ENCODE measurements at places on chromosomes 4 and X.

GRCh38 chrX:131317326-131317725, 28.2 kb upstream of the IGSF1 start:
- DNase-seq = no peak

DNA sequence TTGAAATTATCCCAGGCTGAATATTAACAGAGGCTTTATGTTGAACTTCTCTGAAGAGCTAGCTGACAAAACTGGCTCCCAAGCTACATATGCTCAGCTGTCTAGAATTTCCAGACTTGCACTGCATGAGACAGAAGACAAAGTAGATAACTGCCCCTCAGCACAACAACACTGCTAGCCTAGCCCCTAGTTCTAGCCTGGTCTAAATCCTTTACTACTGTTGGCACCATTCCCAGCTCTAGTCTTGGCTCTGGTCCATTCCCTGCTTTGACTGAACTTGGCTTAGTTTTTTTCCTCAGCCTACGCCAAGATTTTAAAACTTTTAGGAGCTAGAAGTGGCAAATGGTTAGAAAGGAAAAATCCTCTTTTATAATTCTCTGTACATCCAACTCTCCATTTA, 7.6 kb upstream of the OPHN1 start:
- no peak for DNase-seq

GRCh38 chrX:134520860-134521390, 61.0 kb downstream of the HPRT1 start:
- no peak for DNase-seq

GRCh38 chr4:1410491-1411325, 4.5 kb upstream of the NKX1-1 start:
- no peak for DNase-seq

GRCh38 chrX:113136836-113137235, 296.2 kb upstream of the AMOT start:
- DNase-seq = no peak

DNA sequence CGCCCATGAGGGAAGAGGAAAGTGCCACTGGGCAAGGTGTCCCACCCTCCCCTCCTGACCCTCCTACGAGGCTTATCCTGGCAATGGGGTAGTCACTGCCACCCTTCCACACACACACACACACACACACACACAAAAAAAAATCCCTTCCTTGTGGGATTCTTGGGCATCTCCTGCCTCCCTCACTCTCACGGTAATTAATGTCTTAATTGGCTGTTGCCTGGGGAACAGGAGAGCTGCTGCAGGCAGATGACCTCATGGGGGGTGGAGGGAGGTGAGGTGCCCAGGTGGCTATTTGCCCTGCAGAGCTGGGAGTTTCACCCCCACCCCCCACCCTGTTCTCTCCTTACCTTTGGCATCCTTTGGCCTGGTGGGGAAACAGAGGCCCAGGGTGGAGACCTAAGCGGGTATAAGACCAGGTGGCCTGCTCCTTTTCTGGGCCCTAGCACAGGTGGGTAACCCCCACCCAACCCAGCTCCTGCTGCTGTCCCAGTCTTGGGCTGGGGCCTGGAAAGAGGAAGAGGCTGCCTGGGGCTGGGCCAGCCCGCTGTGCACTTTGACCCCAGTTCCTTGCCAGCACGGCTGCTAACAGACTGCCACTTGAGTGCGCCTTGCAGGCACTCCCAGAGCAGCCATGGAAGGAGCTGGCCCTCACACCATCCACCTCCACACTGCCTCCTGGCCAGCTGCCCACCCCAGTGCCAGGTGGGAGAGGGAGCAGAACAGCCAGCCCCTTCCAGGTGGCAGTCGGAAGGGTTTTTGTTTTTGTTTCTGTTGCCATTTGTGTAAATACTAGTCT, 12.6 kb downstream of the EFNB1 start:
- no peak for DNase-seq

DNA sequence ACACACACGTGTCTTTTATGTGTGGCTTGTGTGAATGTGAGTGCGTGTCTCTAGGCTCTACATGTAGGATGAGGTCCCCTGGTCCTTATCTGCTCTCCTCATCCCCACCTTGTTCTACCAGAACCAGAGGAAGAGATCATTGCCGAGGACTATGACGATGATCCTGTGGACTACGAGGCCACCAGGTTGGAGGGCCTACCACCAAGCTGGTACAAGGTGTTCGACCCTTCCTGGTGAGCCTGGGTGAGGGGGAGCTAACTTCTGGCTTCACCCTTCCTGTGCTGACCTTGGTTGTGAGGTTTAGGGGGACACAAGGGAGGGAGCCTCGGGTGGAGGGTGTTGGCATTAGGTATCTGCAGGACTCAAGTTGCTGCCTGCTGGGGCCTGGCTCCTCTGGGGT, 3.3 kb downstream of the PQBP1 start:
- no peak for DNase-seq

DNA sequence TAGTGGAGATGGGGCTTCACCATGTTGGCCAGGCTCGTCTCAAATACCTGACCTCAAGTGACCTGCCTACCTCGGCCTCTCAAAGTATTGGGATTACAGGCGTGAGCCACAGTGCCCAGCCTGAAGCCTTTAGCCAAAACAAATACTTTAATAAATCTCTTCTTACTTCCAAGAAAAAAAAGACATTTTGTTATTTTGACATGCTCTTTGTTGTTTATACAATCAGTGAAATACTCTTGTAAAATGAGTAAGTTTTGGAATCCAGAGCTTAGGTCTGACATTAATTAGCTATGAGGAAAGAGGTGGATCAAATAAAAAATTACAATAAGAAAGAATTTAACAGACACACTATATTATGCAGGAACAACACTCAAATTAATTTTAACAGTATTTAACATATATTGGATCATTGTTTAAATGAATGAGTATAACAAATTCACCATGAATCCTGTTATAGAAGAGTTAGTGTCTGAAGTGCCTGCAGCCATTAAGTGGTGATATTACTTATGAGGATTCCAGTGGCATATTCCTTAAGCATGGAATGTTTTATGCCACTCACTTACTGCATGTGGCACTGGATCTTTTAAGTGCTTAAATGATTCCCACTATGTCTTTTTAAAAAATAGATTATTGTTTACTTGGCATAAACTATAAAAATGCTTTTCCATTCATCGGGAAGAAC, 260.1 kb upstream of the GIMD1 start:
- DNase-seq = no peak

DNA sequence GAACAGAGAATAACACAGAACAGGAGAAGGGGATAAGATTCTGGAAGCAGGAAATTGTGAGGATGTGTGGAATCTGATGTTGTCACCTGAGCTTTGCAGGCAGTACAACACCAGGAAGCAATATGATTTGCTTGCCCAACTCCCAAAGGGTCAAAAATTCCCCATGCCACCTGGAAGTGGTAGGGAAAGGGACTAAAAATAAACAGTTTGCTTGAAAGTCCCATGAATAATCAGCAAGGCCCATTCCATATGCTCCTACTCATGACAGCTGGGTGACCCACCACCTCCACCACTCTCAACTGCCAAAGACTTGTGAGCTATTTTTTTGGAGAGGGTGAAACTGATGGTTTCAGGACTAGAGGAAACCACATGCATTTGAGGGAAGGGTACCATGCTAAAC, 168.4 kb downstream of the KCNIP4 start:
- DNase-seq = no peak

GRCh38 chr4:77859256-77859655, 3.4 kb upstream of the MRPL1 start:
- DNase-seq = no peak

GRCh38 chr4:164212714-164213113, 541.2 kb upstream of the SMIM31 start:
- no peak for DNase-seq

GRCh38 chr4:142124874-142125273, 488.5 kb downstream of the IL15 start:
- DNase-seq = no peak

DNA sequence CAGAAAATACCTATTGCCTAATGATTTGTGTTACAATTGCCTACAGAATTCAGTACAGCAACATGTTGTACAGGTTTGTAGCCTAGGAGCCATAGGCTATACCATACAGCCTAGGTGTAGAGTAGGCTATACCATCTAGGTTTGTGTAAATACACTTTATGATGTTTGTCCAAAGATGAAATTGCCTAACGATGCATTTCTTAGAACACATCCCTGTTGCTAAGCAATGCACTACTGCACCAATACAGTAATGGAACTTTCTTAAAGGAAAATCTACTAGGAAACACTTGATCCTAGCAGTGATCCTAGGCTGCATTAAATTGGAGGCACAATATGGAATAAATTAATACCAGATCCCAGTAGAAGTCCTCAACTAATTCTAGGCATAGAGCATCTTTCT, 18.3 kb downstream of the NOA1 start:
- DNase-seq = no peak

DNA sequence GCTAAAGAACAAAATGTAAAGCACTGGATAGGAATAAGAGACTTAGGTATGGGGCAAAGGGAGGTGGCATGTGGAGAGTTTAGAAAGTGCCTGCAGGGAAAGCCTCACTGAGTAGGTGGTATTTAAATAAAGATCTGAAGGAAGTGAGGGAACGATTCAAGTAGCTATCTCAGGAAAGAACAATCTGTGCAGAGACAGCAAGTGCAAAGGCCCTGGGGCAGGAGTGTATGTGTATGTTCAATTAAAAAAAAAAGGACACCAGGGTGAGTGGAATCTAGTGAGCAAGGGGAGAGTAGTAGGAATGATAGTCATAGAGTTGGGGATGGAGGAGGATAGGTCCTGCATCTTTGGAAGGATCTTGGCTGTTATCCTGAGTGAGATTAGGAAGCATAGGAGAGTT, 779.9 kb upstream of the FTHL17 start:
- no peak for DNase-seq

DNA sequence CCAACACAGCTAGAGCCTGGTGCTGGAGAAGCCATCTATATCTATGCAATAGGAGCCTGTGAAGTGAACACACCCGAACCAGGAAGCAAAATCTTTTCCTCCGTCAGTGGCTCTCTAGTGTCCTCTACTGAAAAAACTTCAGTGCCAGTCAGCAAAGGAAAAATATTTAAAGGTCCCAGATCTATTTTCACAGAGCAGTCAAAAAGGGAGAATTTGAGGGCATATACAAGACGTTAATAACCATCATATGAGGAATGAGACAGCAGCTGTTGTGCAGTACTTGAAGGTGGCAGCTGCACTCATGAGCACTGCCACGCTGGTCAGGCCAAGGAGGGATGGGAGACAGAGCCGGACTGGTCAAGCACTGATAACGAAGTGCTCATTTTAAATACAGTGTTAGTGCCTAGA, 14.4 kb downstream of the MCUB start:
- no peak for DNase-seq

GRCh38 chrX:13023567-13023966, 20.9 kb downstream of the FAM9C start:
- DNase-seq = no peak

- DNase-seq = no peak
These were observed 107.0 kb downstream of the AGTR2 start for GRCh38 chrX:116277351-116278225.

DNA sequence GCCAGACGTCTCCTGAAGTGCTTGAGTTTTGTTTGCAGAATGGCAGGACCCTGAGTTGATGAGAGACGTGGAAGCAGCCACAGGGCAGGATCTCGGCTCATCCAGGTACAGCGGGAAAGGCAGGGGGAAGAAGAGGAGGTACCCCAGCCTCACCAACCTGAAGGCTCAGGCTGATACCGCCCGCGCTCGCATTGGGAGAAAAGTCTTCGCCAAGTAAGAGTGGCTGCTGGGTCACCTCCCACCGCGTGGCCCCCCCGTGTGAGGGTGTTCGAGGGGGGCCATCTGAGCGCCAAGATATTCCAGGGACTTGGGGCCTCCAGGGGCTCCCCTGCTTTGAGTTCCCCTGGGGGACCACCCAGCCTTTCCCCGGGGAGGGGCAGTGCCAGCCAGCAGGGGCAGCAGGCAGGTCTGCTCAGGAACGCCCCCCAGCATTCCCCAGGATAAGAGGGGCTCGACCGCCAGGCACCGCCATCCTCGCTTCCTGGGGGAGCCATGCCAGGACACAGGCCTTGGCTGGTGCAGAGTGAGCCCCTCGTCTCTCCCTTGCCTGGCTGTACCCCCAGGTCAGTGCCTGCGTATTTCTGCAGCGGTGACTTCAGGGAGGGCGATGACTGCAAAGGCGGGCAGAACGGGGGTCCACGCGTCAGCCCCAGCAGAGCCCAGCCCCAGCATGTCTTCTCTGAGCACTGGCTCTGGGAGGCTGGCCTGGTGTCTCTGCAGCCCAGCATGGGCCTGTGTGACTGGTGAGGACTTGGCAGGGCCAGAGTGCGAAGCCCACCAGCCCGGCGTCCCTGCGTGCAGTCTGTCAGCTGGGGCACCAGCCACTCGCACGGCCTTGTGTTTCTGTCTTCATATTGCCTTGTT, 22.3 kb downstream of the NKX1-1 start:
- no peak for DNase-seq

DNA sequence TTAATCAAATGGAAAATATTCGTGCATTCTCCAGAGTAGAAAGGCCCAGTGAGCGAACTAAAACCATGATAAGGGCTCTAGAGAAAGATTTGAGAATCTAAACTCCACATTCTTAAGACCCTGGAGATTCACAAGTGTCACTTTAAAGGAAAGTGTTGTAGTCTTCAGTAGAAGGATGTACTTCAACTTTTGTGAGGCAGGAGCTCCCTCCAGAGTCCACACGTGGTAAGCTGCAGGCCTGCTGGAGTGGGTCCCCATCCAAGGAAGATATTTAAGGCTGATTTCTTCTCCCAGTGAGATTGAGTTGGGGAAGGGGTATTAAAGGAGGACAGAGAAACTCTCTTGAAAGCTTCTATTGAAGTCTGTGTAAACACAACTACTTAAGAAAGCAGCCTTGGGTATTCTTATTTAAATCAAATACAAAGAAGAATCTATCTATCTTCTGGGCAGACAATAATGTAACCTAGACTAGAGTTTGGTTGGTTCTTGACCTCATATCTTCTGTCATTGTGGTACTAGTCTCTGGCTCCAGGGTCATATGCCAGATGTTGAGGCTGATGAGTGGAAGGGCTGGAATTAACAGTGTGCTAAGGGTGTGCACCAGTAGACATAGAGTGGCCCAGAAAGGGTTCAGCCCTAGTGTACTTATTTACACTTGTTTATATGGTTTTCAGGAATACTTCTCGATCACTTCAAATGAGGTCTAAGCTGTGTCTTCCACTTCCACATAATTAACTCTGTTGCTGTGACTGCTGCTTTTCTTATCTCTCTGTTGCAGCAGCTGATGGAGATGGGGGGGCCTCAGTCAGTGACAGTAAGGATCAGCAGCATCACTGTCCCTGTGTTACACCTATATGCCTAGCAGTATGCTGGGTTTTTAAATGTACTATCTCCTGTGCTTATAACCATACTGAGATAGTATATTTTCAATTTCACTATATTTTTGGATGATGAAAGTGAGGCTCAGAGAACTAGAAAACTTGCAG, 76.1 kb downstream of the HMGB2 start:
- peak; percentile 74 for DNase-seq

- no peak for DNase-seq
These were observed 260.5 kb downstream of the MAPK10 start for GRCh38 chr4:86099348-86099747.

DNA sequence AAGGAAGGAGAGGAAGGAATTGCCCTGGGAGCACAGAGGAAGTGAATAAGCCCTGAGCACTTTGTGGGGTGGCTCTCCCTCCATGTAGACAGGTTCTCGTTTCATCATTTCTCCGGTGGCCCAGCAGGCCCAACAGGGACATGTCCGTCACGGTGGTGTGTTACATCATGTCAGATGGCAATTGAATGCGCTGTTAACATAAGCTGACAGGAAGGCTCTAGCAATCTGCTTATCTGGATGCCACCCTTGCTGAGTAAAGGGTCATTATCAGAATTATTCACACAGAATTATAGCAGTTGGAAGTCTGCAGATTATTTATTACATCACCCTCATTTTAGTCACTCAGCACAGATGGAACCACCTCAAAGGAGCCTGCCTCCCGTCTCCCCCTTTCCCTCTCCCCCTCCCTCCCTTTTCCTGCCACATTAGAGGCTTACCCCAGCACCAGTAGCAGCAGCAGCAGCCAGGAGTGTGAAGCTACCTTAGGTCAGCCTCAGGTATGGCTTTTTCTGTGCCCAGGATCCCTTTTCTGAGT, 124.3 kb upstream of the TRIM2 start:
- DNase-seq = peak; percentile 24

Data from cerebellum (tissue), 4 donors.